ENCODE measurements at places on chromosomes 3 and 15.
A peak's percentile ranks its signal among the peaks of the same experiment; 100 is the strongest.

- DNase-seq = no peak
Measured at GRCh38 chr3:172070269-172070668, 30.9 kb downstream of the FNDC3B start.

DNA sequence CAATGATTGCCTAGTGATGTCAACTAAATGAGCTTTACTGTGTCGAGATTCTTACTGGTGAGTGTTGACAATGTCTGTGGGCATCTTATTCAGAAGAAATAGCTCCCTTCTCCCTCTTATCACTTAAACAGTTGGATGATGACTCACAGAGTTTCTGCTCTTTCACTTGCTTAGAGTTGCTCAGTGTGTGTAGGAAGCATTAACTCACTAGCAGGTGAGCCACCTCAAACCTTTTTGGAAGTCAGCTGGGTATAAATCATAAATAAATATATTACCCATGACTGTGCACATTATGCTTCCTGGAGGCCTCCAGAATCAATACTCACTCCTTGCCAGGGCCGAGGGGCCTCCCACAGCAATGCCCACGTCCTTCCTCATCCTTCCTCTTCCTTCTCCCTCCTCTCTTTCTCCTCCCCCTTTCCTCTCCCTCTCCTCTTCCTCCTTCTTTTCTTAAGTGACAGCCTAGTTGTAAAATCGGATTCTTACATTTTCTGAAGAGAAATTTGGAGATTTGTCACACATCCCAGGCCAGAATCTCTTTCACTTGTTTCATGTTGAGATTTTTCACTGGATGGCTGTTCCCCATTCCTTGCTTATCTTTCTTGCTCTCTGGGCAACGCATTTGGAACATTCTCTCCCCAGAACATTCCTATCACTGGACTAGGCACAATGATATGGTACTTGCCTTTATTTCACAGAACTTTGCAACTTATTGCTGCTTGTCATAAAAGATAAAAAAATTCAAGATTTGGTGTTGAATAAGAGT is 17.5 kb downstream of the SHC4 start:
- no peak for DNase-seq

GRCh38 chr3:3065876-3066275 is 44.3 kb downstream of the IL5RA start:
- no peak for DNase-seq

DNA sequence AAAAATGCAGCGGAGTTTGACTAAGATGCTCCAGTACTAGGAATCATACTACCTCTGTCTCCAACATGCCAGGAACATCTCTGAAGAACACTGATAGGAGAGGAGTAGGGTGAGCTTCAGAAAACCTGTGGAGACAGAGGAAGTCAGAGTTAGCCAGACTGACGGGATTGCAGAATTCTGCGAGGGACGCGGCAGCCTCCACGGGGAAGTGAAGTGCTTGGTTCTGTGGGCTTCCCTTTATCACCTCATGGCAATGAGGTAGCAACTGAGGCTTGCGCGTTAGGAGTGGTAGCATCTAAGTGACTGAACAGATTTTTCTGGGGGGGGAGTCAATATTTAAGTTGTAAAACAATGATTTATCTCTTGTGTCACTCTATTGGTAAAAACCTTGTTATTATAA is 226.3 kb downstream of the MCTP2 start:
- DNase-seq = no peak

- DNase-seq = no peak
Measured at GRCh38 chr3:108293858-108294257, 2.5 kb upstream of the HHLA2 start.

- DNase-seq = no peak
Measured at GRCh38 chr3:102092617-102093466, 243.5 kb downstream of the NFKBIZ start.

- no peak for DNase-seq
Measured at GRCh38 chr3:111103807-111104206, 32.2 kb downstream of the NECTIN3 start.

GRCh38 chr15:54979964-54980363 is 216.8 kb downstream of the RSL24D1 start:
- no peak for DNase-seq

- DNase-seq = no peak
Measured at GRCh38 chr3:16311960-16312451, 47.0 kb downstream of the OXNAD1 start.

DNA sequence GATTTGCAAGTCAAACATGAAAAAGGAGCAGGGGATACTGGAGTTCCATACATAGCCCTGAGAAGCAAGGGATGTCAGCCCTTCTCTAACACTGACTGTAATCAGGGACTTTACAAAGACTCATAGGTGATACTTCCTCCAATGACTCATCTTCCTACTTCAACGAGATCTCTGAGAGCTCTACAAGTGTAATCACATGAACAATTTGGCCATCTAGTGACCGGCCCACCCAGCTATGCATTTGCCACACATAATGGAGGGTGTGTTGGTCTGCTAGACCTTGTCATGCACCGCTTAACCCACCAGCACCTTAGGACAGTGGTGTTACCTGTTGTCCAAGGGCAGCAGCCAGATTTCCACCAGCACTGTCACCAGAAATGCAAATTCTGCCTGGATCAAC is 75.3 kb downstream of the NCEH1 start:
- DNase-seq = no peak

DNA sequence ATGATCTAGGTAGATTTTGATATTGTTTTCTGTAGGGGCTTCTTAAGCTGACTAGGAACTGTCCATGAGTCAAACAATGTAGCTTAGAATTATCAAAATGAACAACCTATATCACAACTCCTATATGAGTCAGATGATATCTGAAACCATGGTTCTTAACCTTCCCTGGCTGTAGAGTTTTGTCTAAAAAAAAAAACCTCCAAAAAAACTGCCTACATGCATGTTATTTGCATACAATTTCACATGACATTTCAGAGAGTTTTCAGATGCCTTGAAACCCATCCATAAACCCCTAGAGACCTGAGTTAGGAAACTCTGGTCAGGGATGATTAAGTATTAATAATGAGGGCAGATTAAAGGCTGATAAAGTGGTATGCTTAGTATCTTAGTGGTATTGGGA is 157.0 kb downstream of the CHST2 start:
- no peak for DNase-seq

DNA sequence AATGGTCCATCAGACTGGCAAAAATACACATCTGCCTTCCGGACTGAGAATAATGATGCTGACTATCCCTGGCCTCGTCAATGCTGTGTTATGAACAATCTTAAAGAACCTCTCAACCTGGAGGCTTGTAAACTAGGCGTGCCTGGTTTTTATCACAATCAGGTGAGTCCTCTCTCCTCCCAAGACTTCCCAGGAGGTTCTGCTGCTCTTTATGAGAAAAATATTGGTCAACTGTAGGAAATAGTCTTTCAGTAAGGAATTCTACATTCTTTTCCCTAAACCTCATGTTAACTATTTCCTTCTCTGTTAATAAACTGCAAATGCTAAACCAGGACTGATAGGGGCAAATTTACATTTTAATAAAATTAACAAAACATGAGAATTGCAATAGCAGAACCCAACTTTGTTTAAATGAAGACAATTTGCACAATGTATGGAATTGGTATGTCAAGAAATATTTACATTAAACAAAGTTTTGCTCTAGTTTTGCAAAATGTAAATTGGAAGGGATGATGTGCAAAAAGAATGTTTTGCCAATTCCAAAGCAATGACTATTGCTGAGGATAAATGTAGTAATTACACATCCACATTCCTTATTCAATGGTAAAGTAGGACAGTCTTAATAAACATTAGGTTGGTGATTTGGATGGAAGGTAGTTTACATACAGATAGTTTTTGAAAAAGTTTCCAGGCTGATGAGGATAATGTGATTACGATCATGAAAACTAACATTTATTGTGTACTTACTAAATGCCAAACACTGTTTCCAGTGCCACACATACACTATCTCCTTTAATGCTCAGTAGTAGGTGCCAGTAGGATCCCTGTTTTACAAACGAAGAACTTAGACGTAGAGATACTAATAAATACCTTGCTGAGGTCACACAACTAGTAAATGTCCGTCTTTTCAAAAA is 21.1 kb downstream of the UPK1B start:
- no peak for DNase-seq

GRCh38 chr3:193552923-193553322 is 1.8 kb downstream of the ATP13A4 start:
- DNase-seq = no peak

GRCh38 chr3:125132815-125133214 is 77.0 kb upstream of the HEG1 start:
- DNase-seq = no peak

DNA sequence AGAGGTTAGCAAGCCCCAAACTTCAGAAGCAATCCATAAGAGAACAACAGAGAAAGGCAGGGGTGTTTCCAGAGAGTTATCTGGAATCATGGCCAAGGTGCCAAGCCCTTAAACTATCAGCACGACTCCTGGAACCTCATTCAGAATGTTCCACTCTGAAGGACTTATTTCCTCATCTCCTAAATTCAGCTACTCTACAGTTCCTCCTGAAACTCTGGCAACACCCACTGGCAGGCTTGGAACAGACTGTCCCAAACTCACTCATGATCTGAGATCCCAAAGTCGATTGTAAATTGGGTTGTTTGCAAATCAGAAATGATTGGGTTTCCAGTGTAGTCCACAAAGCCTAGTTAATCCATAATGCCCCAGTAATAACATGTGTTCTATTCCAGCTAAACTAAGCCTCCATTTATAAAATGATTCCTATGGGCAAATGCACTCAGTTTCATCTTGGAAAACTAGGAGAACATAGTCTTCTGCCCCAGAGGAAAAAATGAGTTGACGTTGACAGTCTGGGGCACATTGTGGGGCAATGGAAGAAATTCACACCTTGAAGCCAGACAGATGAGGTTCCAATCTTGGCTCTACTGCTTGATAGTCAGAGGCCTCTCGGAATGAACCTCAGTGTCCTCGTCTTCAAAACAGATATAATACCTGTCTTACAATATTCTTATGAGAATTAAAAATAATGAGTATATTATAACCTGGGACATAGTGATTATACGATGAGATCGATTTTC is 65.9 kb downstream of the SLCO2A1 start:
- DNase-seq = no peak

- DNase-seq = peak; percentile 57
Measured at GRCh38 chr15:76147906-76148570, 88.3 kb downstream of the TMEM266 start.

DNA sequence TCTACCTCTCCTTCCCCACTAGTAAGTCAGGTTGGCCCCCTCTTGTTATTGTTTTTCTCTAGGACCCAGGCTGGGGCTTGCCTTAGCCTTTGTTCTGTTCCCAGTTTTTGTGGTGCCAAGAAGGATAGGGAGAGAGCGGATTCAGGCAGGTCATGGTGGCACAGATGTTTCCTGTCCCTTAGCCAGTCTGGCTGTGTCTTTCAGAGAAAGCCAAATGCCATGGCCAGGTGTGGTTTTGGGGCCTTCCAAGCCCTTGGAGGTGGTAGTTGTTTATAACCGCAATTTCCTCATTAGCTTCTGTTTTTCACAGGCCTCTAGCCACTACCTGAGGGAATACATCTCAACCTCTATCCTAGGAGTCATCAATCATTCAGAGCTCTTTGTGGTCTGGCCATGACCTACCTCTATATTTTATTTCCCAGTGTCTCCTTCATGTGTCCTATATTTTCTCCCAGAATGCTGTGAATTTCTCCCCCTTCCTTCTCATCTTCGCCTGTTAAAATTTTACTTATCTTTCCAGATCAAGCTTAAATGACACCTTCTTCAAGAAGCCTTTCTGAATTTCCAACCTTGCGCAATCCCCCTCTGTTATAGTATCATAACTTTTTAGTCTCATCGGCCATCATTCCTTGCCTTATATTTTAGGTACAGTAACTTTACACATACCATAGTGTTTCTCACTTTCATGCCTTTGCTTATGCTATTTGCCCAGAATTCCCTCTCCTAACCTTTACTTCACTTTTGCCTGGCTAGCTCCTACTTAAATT is 38.2 kb downstream of the TIMP4 start:
- DNase-seq = no peak

- DNase-seq = no peak
Measured at GRCh38 chr3:194849166-194849875, 163.6 kb downstream of the FAM43A start.

DNA sequence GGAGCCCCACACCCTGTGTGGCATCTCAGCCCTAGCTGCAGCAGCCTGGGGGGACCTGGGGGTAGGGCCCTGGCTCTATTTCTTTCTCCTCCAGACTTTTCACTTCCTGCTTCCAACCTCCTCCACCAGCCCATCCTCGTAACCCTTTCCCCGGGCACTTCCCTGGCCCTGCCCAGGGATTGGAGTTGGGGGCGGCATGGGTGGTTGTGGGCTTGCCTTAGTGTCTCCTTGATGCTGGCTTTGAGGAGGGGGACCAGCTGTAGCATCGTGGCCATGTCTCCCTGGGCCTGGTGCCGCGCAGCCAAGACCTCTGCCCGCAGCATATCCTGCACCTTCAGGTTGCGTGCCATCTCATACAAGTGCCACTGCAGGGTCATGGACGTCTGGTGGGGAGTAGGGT is 28.1 kb downstream of the CYP11A1 start:
- DNase-seq = no peak

DNA sequence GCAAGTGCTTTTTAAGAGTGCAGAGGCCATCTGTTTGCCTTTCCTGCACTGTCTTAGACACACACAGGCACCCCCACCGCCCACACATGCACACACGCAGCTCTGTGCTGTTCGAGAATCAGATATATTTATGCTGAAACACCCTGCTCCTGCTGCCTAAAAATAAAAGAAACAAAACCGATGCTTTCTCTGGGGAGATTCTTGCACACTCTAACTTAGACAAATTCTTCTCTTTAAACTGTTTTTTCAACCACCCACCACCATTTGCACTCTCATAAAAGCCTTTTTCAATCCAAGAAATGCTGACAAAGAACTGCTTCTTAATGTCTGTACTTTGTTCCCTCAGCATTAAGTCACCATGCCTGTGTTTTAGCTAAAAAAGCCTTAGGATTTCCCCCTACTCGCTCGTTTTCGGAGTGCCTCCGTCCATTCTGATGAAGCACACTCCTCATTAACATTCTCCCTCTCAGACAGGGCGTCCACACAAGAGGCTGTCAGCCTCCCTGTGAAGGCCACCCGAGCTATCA is 26.2 kb downstream of the SLC12A8 start:
- DNase-seq = no peak

DNA sequence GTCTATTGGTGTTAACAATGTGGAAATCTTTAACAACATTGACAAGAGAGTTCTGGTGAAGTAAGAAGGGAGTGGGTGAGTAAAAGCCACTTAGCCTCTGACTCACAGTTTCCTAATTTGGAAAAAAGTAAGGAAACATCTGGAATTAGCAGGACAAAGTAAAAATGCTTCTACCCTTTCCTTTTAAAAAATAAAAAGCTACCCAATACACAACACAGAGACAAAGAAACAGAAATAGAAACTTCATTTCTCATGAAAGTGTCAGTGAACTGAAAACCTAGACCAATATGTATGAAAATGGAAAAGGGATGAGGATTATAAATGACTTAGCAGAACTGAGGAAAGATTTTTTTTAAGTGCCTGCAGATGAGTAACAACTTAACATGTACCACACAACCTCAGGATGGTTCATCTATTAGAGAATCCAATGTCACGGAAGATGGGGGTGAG is 65.4 kb downstream of the SSR3 start:
- no peak for DNase-seq

All from stimulated activated CD4-positive, alpha-beta T cell treated with anti-CD3 and anti-CD28 coated beads, Interleukin-1b, Interleukin-23, amount 100 ng/mL, for 24 hours (primary cell).